ENCODE measurements at places on chromosomes 16 and 17.

- no peak for DNase-seq
Observed at GRCh38 chr17:7323731-7324437, 5.3 kb downstream of the NEURL4 start.

- DNase-seq: no peak
Observed at GRCh38 chr17:44751806-44752205, 7.0 kb upstream of the ADAM11 start.

DNA sequence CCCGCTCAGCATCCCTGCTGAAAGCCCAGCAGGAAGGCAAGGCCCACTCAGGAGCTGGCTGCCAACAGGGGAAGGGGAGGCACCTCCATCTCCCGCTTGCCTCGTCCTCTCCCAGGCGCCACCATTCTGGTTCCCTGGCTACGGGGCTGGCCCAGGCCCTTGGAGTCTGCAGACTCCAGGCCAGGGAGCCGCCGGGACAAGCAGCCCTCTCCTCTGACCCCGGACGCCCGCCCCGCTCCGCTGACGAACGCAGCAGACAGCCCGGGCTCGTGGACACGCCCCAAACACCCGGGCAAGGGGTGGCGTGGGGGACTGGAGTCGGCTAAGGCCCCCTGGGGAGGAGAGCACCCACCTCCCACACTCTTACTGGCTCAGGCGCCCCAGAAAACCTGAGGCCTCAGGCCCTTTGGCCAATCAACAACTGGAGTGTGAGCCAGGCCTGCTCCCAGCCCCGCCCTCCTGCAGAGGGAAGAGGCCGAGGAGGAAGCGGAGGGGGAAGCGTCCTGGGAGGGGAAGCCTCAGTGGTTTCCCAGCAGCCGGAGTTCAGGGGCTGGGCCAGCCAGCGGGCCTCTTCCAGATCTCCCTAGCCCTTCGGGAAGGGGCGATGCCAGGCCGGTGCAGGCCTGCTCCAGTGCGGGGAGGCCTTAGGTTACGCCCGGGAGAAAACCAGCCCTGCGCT, 4.2 kb downstream of the MNT start:
- peak; percentile 90 for DNase-seq

DNA sequence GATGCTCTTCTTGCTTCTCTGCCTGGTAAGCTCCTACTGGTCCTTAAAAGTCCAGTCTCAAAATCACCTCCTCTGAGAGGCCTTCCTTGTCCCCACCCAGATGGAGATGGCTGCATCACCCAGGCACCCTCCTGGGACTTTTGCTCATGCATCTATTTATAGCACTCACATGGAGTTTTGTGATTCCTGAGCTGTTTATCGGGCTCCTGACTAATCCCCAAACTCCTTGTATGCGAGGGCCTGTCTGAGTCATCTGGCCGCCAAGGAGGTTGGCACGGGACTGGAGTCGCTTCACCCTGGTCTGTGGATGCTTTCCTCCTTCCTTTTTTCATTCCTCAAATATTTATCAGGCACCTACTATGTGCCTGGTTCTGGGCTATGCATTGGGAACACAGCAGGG, 2.3 kb upstream of the MAP2K3 start:
- no peak for DNase-seq

- DNase-seq: no peak
Observed at GRCh38 chr17:75614006-75614405, 19.2 kb upstream of the SMIM5 start.
